Ovary (tissue), 10 donors: ENCODE measurements at places on chromosomes 5 and 9.

- no peak for DNase-seq
These were observed 205.5 kb downstream of the MEF2C start for GRCh38 chr5:88677376-88677895.

DNA sequence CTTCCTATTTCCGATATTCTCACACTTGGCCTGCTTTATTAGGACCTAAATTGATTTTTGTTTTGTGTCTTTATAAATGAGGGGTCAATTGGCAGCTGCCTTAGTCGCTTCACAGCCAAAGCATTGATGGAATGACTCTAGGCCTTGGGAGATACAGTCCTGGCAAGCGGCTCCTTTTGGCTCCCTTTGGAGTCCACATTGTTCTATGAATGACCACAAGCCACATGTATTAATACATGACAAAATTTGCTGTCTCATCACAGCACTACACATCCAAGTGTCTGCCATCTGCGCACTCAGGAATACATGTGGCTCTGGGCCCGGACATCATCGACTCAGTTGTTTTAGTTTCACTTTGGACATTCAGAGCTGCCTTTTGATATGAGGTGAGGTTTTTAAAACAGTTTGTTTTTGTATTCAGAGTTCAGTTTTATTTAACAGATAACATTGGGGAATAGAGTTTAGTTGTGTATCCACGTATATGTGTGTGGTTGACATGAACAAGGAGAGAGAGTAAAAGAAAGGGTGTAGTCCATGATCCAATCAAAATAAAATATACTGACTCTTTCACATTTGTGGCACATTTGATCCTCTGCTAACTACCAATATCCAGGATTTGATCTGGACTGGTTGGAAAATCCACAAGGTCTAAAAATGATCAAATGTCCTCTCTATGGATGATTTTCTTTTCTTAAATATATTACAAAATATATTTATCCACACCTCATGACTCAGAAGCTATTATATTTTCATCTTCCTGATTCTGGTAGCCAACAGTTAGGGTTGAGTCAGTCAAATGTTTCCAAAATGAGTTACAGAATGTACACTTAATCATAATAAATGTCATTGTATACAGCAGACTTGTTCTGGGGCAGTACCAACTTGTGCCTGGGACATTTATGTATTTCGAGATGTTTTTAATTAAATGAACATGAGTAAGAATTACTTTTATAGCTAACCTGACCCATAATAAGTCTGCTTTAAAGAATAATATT lies 114.0 kb upstream of the MTAP start:
- no peak for DNase-seq

DNA sequence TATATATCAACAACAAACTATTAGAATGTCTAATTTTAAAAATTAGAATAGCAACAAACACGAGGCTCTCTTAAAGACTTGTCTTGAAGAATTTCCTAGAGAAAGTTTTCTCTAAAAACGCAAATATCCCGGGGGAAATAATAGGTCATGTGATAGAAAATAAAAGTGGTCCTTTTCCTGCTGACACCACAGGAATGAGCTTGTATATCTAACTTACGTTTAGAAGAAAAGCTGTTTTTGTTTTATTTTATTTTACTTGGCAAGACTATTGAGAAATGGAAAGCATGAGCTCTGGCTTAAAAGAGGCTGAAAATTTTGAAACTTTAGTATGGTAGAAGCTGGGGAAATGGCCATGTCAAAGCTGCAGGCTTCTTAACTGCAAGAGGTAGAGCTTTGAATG lies 465.0 kb downstream of the AGTPBP1 start:
- DNase-seq, result no peak

GRCh38 chr9:19378164-19378563 lies 1.9 kb downstream of the RPS6 start:
- no peak for DNase-seq

DNA sequence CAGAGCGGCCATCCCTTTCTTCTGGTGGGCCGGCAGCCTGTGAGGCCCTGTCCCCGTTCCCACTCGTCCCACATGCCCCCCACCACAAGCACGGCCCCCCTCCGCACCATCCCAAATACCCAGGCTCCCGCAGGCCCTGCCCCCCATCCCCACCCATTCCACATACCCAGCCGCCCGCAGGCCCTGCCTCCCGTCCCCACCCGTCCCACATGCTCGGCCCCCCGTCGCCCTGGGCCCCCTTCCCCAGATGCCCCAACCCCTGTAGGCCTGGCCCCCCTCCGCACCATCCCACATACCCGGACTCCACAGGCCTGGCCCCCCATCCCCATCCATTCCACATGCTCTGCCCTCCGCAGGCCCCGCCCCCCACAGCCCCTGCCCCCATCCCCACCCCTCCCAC lies 11.5 kb downstream of the SLC6A19 start:
- no peak for DNase-seq

DNA sequence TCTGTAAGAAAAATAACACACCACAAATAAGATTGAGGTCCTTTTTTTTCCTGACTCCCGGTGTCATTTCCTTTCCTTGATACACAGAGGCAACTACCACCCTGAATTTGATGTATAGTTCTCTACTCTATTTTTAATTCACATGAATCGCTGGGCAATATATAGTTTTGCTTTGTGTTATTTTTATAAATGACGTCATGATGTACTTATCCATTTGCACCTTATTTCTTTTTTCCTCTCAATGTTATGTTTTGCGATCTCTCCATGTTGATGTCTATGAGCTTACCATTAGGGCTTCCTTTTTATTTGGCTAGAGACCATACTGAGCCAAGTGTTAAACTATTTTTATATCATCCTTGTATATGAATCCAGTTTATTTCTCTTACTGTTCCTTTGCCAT lies 175.9 kb downstream of the PAPPA start:
- DNase-seq, result no peak

DNA sequence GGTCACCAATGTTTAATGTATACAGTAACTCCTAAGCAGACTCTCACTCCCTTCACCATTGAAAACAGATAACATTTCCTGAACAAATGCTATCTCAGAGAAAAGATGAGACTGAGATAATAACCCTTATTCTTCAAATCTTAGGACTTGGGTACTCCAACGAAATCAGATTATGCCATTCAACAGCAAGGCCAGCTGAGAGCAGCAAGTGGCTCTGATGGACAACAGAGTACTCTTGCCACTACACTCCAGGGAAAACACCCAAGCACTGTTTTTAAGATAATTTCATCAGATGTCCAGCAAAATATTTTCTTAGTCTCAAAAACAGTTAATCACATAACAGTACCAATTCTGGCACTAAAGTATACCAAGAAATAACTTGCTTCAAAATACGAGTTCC lies 10.1 kb downstream of the PPP2CA start:
- no peak for DNase-seq

GRCh38 chr5:61687371-61687770 lies 355.3 kb downstream of the ZSWIM6 start:
- DNase-seq, result no peak
